Activated CD4-positive, alpha-beta T cell treated with anti-CD3 and anti-CD28 coated beads, Interleukin-2, amount 50 U/mL, for 16 hours (primary cell): ENCODE measurements at places on chromosomes 6 and 20.

GRCh38 chr20:58294497-58295455 lies 14.7 kb upstream of the RAB22A start:
- no peak for DNase-seq

GRCh38 chr6:112821476-112821875 lies 474.3 kb downstream of the RFPL4B start:
- no peak for DNase-seq

DNA sequence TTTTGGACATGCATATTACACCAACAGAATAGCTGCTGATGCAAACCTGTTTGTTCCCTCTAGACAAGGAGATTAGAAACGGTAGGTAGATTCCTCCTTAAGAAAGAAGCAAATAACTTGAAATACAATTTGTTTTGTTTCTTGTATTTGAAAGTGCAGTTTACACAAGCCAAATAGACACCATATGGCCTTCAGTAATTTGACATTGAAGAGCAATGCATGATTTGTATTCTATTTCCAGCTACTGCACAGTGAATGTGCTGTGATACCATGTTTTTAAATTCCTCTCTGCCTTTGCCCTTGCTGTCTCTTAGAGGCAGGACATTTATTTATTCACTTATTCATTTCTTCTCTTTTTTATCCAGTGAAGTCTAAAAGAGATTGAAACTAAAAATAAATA lies 31.9 kb upstream of the ANKEF1 start:
- DNase-seq: no peak

GRCh38 chr6:159913862-159914564 lies 23.2 kb downstream of the MAS1 start:
- peak; percentile 59 for DNase-seq

GRCh38 chr6:44072452-44072958 lies 54.7 kb downstream of the MRPL14 start:
- no peak for DNase-seq

- no peak for DNase-seq
Observed at GRCh38 chr20:23879328-23879798, at the start of gene CST5. Gene CST5, minus strand, starts transcription at chr20:23879748. Its CDS starts 72 bp downstream, at chr20:23879676.

GRCh38 chr6:344816-345340 lies 46.7 kb upstream of the IRF4 start:
- DNase-seq: no peak

DNA sequence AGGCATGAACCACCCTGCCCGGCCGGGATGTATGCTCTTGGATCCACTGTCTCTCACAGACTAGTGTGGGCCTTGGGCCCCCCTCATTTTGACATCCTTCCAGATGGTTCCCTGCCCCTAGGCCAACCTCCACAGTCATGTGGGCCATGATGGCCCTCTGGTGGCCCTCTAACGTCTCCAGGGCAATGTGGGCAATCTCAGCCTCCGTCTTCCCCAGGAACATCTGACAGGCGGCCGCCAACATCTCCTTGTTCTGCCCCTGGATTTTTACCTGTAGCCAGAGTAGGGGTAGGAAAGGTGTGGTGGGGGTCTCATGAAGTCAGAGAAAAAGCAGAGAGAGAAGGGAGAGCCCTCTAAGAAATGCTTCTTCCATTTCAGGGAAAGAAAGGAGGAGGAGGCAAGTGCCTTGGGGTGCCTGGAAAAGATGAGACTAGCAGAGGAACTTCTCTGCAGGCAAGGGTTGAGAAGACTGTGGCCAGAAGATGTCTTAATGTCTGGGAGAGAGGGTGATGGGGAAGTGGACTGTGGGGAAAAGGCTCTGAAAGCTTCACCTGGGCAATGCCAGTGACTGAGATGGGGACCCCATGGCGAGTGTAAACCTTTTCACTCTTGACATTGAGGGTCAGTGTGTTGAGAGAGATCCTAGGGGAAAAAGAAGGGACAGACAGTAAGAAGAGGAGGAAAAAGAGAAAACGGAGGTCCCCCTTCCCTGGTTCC lies 1.3 kb downstream of the FLOT1 start:
- no peak for DNase-seq
